ENCODE measurements at places on chromosomes 2 and 18. TPM values are rescaled to one million over a fixed set of nuclear protein-coding genes. Genes with fewer than 3 reads are reported as not detected.
A peak's percentile ranks its signal among the peaks of the same experiment; 100 is the strongest.

DPP4 gene
- total RNA-seq = 2.8 TPM

CASP10 gene
- 2.7 TPM for total RNA-seq

TWIST2 gene
- total RNA-seq = 0.33 TPM

RNPEPL1 gene
- 22.5 TPM for total RNA-seq

DTNA gene
- total RNA-seq = 27.8 TPM

AGXT gene
- not detected for total RNA-seq

FRZB gene
- 1.1 TPM for total RNA-seq

MTIF2 gene
- total RNA-seq = 36.4 TPM

FAM110C gene
- total RNA-seq = 3.6 TPM

GRCh38 chr2:37402636-37403035, 58.2 kb downstream of the QPCT start:
- no peak for DNase-seq

- DNase-seq = no peak
Measured at GRCh38 chr2:182587831-182588230, 128.2 kb upstream of the DNAJC10 start.

- DNase-seq = no peak
Measured at GRCh38 chr2:150495993-150496627, 8.6 kb upstream of the RND3 start.

GRCh38 chr18:57959278-57959677, 84.7 kb upstream of the NEDD4L start:
- peak; percentile 46 for DNase-seq

DNA sequence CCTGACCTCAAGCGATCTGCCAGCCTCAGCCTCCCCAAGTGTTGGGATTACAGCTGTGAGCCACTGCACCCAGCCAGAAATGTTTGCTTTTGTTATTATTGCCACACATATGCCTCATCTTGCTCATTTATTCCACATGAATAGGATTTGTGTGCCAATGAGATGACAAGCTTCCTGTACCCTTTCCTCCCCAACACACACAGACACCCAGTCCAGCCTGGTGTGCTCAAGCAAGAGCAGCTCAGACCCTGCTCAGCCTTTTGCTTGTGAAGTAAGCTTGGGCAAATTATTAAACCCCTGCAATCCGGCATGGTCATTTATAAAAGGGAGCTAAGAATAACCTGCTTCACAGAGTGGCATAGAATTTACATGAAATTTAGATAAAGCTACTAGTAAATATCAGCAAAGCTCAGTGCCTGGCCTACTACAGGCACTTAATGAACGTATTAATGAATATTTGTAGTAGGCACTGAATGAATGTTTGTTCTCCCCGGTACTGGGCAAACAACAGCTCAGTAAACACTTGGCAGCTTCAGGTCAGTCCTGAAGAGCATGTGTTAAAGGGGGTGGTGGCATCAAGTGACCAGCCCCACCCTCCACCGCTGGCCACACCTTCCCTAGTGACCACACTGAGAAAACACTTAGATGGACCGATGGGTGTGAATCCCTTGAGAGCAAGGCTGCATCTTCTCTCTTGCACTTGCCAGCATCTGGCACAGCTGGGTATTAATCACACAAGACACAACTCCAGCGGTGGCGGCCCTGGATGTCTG, 280.2 kb downstream of the SRBD1 start:
- DNase-seq = no peak

- DNase-seq = no peak
Measured at GRCh38 chr2:216485237-216485636, 13.4 kb upstream of the RPL37A start.

- DNase-seq = no peak
Measured at GRCh38 chr18:49778826-49779465, 34.4 kb downstream of the ACAA2 start.

DNA sequence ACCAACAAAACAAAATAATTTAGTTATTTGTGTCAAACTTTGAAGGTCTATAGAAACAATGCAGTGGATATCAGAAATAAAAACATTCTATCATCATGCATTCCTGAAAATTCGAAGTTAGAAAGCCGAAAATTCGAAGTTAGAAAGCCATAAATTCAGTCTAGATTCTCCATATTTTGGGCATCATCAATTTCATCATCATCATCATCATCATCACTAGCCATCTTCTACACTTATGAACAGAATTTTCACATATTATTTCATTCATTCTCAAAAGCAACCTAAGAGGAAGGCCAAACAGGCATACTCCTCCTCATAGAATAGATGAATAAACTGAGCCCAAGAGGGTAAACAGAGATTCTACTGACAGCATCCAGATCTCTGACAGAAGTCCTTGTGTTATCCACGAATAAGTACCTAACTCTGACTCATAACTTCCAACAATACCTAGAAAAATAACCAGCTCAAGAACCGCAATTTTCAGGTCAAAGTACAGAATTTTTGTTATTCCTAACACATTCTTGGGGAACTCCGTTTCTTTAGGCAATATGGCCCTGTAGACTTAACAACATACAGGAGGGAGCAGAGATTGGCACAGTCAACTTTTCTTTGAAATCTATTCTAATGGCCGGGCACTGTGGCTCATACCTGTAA, 84.7 kb downstream of the TCF4 start:
- no peak for DNase-seq

DNA sequence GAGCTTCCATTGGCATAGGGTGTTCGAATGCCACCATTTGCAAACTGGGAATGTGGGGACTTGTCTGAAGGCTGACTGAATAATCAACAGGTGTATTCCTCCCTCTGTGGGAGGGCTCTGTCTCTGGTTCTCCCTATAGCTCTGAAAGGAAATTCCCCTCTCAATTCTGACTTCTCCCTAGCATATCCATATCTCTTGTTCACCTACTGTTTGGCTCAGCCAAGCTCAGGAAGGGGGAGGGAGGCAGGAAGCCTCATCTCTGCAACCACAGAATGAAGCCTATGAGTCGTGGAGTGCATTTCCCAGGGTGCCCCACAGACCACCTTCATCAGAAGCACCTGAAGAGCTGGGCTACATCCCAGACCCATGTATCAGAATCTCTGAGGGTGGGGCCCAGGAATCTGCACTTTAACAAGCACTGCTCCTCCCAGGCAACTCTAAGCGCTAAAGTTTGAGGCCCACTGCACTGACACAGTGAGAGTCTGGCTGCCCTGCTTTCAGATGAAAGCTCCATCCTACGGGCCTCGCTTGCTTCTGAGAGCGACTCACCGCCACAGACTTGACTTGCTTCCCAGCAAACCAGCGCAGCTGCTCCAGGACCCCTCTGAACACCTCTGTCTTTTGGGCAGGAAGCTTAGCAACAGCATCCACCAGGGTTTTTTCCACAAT, 32.0 kb downstream of the XDH start:
- peak; percentile 40 for DNase-seq

DNA sequence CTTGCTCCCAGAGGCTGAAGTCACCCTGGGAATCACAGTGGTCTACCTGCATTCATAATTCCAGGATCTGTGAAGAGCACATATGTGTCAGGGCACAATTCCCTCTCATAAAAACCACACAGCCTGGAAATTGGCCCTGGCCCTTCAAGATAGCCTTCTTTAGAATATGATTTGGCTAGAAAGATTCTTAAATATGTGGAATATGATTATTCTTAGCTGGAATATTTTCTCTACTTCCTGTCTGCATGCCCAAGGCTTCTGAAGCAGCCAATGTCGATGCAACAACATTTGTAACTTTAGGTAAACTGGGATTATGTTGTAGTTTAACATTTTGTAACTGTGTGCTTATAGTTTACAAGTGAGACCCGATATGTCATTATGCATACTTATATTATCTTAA, 24.2 kb downstream of the ICOS start:
- DNase-seq = no peak

- no peak for DNase-seq
Measured at GRCh38 chr2:235165631-235166030, 213.8 kb downstream of the SH3BP4 start.

- no peak for DNase-seq
Measured at GRCh38 chr2:236054125-236054524, 114.1 kb downstream of the GBX2 start.

- DNase-seq = no peak
Measured at GRCh38 chr2:33236482-33237385, 239.7 kb upstream of the RASGRP3 start.

DNA sequence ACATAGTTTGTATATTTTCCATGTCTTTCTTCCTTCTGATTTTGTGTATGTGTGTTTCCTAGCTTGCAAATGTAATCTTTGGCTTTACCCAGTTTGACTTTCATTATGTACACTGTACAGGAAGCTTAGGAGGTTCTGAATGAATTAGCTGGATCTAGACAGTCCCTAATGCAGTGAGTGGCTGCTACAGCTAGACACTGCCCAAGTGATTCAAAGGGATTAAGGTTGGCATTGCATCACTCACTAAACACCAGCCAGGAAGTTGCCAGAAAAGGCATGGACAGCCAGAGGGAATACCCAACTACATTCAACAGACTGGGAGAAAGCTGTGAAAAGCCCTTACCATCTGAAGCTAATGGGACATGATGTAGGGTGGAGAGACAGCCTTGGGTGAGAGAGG, 316.0 kb upstream of the MEX3C start:
- DNase-seq = no peak

DNA sequence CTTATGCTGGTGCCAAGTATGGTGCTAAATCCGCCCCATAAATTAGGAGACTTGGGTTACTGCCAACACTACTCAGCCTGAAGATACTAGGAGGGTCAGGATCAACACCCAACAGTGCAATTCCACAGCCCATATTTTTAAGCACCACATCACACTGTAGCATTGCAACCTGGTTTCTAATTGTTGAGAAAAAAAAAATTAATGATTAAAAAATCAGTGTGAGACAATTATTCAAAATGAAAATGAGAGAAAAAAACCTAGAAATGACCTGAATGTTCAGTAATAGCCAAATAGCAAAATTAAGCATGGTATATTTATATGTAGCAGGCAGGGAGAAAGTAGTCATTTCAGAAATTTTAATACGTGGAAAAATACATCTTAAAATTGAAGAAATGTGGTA, 29.2 kb upstream of the HNRNPLL start:
- DNase-seq = no peak

GRCh38 chr2:43221124-43221762, 5.2 kb downstream of the ZFP36L2 start:
- DNase-seq = peak; percentile 69

DNA sequence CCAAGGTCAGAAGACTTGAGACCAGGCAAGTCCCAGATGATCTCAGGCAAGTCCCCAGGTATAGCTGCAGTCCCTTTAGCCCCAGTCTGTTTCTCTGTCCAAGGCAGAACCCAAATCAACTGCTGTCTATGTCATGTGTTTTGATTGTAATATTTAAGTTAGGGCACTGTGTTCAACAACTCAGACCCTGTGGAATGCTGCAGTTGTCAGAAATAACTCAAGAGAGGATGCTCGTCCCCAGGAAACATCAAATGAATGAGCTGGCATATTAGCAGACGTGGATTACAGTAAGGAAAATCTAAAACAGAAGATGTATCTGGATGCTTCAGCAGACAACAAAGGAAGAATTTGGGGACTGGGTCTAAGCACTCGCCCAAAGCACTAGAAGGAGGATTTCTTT, 70.1 kb downstream of the BCL11A start:
- peak; percentile 18 for DNase-seq

GRCh38 chr2:48144777-48145176, 238.5 kb upstream of the FBXO11 start:
- no peak for DNase-seq

DNA sequence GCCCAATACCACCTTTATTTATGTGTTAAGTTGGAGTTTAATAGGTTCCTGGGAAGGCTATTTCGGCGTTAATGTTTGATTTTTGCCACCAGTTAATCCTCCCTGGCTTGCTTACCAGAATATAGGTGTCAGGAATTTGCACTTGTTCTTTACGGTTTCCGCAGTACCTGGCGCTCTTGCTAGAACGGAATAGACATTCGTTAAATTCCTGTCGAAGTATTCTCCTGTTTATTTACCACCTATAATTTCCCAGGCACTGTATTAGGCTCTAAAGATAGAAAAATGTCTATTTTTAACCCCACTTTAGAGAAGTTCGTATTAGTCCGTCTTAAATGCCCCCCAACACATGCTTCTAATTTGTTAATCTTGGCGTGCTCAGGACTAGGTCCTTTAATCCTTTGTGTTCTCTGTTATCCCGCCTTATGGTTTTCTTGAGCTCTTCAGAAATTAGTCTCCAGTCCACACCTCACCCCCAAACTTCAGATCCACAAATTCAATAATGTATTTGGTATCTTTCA, 575 bp downstream of the CCDC150 start:
- no peak for DNase-seq
